ENCODE measurements at places on chromosomes 5 and 9. TPM values are rescaled to one million over a fixed set of nuclear protein-coding genes. Genes with fewer than 3 reads are reported as not detected.

- H3K36me3 ChIP-seq: no peaks in the 10 kb centered on the region
- no peak overlapping the region for H3K27ac ChIP-seq
- no peak for DNase-seq
- H3K4me3 ChIP-seq: no peak overlapping the region
Observed at GRCh38 chr5:18772475-18772874, 1138.2 kb downstream of the TAF11L14 start.

- H3K4me3 ChIP-seq: no peak overlapping the region
- H3K27ac ChIP-seq: no peak overlapping the region
- no peak for DNase-seq
- no peaks in the 10 kb centered on the region for H3K4me1 ChIP-seq
Observed at GRCh38 chr9:110114859-110115201, 93.1 kb downstream of the C9orf152 start.

DNA sequence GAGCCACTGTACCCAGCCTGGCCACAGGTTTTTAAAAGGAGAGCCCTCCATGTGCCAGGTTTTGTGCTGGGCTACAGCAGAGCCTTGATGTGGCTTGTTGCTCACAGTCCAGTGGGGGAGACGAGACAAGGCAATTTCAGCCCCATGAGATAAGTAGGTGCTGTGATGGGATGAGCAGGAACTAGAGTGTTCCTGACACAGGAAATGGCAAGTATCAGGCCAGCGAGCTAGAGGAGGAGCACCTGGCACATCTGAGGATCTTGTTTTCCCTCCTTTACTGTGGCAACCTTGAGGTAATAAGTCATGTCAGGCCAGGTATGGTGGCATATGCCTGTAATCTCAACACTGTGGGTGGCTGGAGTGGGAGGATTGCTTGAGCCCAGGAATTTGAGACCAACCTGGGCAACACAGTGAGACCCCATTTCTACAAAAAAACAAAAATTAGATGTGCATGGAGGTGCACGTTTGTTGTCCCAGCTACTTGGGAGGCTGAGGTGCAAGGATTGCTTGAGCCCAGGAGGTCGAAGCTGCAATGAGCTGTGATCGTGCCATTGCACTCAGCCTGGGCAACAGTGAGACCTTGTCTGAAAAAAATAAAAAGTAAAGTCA, 3.8 kb upstream of the ZDHHC12 start:
- no peak overlapping the region for H3K4me3 ChIP-seq
- peaks cover 9% of the 10 kb centered on the region for H3K36me3 ChIP-seq
- no peak overlapping the region for H3K27ac ChIP-seq

DNA sequence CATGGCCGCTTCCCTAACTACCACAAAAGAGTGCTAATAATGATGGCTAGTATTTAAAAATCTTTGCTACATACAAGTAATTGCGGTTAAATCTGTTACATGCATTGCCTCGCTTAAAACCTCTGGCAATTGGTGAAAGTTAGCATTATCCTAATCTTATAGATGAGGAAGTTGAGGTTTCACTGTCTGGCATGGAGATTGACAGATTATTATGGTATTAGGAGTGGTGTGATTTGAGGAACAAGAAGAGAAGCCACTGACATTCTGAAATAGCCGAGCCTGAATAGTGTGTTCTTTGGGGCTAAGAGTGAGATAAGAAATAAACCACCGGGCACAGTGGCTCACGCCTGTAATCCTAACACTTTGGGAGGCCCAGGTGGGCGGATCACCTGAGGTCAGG, 45.3 kb upstream of the DPYSL3 start:
- no peaks in the 10 kb centered on the region for H3K36me3 ChIP-seq
- H3K4me3 ChIP-seq: no peak overlapping the region
- no peaks in the 10 kb centered on the region for H3K4me1 ChIP-seq
- H3K27ac ChIP-seq: no peak overlapping the region
- DNase-seq: no peak

GRCh38 chr5:179268399-179268952, 76.8 kb downstream of the ADAMTS2 start:
- no peak overlapping the region for H3K27ac ChIP-seq
- no peaks in the 10 kb centered on the region for H3K36me3 ChIP-seq
- no peaks in the 10 kb centered on the region for H3K27me3 ChIP-seq
- peak; percentile 31 for DNase-seq

DNA sequence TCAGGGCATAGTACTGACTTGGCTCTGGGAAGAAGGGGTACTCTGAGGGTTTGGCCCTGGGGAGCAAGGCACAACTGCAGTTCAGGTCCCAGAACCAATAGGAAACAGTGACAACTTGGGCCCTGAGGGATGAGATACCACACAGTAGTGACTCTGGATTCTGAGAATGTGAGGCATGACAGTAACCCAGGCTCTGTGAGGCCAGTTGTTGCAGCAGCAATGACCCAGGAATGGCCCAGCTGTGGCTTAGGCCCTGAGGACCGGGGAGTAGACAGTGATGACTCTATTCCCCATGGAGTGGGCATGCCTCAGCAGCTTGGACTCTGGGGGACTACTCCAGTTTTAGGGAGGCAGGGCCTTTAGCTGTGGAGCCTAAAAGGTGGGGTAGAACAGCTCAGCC, 21.5 kb upstream of the NFIL3 start:
- no peak overlapping the region for H3K4me3 ChIP-seq
- H3K4me1 ChIP-seq: no peaks in the 10 kb centered on the region
- H3K27ac ChIP-seq: no peak overlapping the region
- no peak for DNase-seq
- H3K36me3 ChIP-seq: no peaks in the 10 kb centered on the region

DNA sequence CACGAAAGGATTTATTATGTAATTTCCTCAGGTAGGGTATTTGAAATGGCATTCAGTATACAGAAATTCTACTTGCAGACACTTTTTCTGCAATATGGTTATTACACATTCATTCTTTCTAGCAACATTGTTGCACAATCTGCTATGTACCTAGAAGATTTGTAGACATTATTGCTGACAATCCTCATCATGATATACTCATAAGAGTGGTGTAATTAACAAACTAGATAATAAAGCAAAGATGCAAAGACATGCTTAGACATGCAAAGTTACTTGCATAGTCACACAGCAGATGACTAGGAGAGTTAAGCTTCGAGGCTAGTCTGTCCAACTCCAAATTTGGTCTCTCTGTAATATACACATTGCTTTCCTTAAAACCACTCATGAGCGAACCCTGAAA, 317.1 kb downstream of the ASTN2 start:
- H3K4me1 ChIP-seq: no peaks in the 10 kb centered on the region
- no peaks in the 10 kb centered on the region for H3K36me3 ChIP-seq
- H3K27me3 ChIP-seq: no peaks in the 10 kb centered on the region
- no peak for DNase-seq
- H3K4me3 ChIP-seq: no peak overlapping the region

The PDLIM7 gene
- 24.0 TPM for total RNA-seq

DNA sequence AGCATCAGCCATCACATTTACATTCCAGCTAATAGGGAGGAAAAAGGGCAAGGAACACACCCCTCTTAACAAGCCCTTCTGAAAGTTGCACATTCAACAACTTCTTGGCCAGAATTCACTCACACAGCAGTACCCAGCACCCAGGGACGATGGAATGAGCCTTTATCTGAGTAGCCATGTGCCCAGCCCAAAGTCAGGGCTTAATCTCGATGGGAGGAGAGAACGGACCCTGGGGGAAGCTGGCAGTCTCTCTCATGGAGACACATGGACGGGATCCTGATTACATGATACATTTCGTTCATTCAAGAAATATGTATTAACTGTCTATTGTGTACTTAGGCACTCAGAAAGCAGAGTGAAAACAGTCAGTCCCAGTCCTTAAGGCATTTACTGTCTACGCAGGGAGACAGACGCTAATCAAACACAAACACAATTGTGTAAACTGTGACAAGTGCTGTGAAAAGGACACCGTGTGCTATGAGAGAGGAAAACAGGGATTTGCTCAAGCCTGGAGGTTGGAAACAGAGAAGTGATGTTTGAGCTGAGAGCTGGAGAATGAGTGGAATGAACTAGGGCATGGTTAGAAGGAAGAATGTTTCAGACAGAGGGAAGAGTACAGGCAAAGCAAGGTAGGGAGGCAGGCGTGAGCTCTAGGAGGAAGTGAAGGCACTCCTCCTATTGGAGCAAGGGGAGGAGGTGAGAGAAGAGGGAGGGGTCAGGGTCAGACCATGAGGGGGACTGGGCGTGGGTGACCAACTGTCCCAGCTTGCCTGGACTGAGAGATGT, 7.4 kb downstream of the OTULINL start:
- no peaks in the 10 kb centered on the region for H3K36me3 ChIP-seq
- no peak overlapping the region for H3K4me3 ChIP-seq
- H3K27me3 ChIP-seq: no peaks in the 10 kb centered on the region

- H3K4me1 ChIP-seq: peaks cover 43% of the 10 kb centered on the region
- peak within 1 kb of the TSS; percentile 57 for H3K4me3 ChIP-seq
- H3K27me3 ChIP-seq: no peaks in the 10 kb centered on the region
Observed at GRCh38 chr5:6713274-6714225, at the start of gene TENT4A. Gene TENT4A, plus strand, starts transcription at chr5:6713432. Its CDS starts 552 bp downstream, at chr5:6713984.

DNA sequence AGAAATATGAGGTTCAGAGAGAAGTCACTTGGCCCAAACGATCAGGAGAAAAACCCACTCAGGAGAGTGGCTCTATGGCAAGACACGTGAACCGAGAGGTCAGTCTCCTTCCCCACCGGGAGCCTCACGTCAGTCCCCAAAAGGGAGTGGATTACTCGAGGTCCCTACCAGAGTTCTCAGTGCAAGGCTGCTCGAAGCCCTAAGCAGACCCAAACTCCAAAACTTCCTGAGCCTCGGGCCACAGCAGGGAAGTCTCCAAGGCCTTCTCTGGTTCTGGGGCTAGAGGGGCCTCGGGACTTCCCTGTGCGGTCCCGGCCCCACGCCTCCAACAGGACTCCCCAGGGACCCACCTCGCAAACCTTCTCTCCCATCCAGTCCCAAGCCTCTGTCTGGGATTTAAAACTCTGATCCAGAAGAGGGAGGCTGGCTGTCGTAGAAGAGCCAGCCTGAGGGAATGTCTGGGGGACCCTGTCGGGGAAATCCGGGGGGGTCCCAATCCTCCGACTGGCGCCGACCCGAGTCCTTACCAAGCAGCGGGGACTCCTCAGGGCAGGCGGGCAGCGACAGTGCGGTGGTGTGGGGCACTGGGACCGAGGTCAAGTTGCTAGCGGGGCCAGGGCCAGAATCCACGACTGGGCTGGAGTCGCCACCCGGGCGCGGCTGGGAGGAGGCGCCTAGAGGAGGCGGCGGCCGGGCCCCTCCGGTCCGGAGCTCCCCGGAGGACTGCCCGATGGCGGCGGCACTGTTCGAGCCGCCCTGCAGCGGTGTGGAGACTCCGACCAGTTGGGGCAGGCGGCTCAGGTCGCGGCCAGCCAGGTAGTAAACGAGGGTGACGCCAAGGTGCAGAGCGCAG, 679 bp downstream of the B4GALT1 start:
- peak; percentile 77 for DNase-seq
- H3K4me1 ChIP-seq: no peaks in the 10 kb centered on the region
- no peaks in the 10 kb centered on the region for H3K27me3 ChIP-seq
- H3K36me3 ChIP-seq: no peaks in the 10 kb centered on the region

GRCh38 chr9:96649620-96650324, 5.3 kb downstream of the PRXL2C start:
- no peaks in the 10 kb centered on the region for H3K4me1 ChIP-seq
- no peak overlapping the region for H3K4me3 ChIP-seq
- H3K36me3 ChIP-seq: peaks cover 10% of the 10 kb centered on the region
- H3K27me3 ChIP-seq: no peaks in the 10 kb centered on the region

- H3K4me3 ChIP-seq: no peak overlapping the region
- no peaks in the 10 kb centered on the region for H3K27me3 ChIP-seq
- no peak overlapping the region for H3K27ac ChIP-seq
- H3K4me1 ChIP-seq: no peaks in the 10 kb centered on the region
Observed at GRCh38 chr5:17918373-17919104, 284.3 kb downstream of the TAF11L14 start.

The FAM78A gene
- 2.4 TPM for total RNA-seq

DNA sequence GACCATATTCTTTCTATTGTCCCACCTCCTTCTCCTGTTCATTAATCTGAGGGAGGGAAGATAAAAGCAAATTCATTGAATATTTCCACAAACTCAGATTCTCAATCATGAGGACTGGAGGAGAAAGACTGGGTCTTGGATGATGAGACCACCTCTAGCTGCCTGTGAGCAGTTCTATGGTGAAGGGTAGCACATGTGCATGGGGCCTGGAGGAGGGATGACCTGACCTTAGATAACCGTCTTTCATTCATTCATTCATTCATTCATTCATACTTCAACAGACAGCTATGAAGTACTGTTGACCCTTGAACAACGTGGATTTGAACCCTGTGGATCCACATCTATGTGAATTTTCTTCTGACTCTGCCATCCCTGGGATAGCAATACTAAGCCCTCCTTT, 68.4 kb downstream of the MED10 start:
- H3K36me3 ChIP-seq: no peaks in the 10 kb centered on the region
- H3K27me3 ChIP-seq: no peaks in the 10 kb centered on the region
- DNase-seq: no peak
- H3K4me1 ChIP-seq: no peaks in the 10 kb centered on the region

- no peak for DNase-seq
- no peaks in the 10 kb centered on the region for H3K27me3 ChIP-seq
- H3K4me3 ChIP-seq: no peak overlapping the region
- H3K4me1 ChIP-seq: no peaks in the 10 kb centered on the region
- no peak overlapping the region for H3K27ac ChIP-seq
Observed at GRCh38 chr9:94718936-94719335, 7.6 kb upstream of the AOPEP start.

GRCh38 chr9:34717996-34718614, 8.2 kb upstream of the CCL21 start:
- no peak overlapping the region for H3K4me3 ChIP-seq
- H3K36me3 ChIP-seq: no peaks in the 10 kb centered on the region
- H3K4me1 ChIP-seq: no peaks in the 10 kb centered on the region
- H3K27me3 ChIP-seq: no peaks in the 10 kb centered on the region

DNA sequence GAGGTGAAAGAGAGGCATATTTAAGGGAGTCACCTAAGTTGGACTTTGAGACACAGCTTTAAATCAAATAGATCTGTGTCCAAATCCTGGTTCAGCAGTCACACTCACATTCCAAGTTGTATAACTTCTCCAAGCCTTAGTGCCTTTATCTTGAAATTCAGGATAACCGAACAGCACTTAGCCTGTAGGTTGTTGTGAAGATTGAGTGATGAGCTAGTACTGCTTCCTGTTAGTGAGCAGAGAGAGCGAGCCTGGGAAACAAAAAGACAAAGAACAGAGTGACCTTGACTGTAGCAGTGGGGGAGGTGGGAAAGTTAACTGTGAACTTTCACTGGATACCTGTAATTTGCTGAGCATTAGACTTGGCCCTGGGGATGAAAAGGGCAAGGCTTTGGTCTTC, 22.4 kb downstream of the MAML1 start:
- H3K27me3 ChIP-seq: no peaks in the 10 kb centered on the region
- H3K36me3 ChIP-seq: no peaks in the 10 kb centered on the region
- H3K4me1 ChIP-seq: peaks cover 25% of the 10 kb centered on the region
- no peak overlapping the region for H3K4me3 ChIP-seq
- H3K27ac ChIP-seq: no peak overlapping the region

The GDF9 gene
- total RNA-seq: 0.71 TPM

- no peaks in the 10 kb centered on the region for H3K36me3 ChIP-seq
- no peaks in the 10 kb centered on the region for H3K27me3 ChIP-seq
- no peak overlapping the region for H3K27ac ChIP-seq
- no peak for DNase-seq
- peaks cover 38% of the 10 kb centered on the region for H3K4me1 ChIP-seq
- H3K4me3 ChIP-seq: no peak overlapping the region
Observed at GRCh38 chr5:37835380-37835973, 4.4 kb downstream of the GDNF start.
